Activated naive CD4-positive, alpha-beta T cell treated with anti-CD3 and anti-CD28 coated beads, Interleukin-2, amount 10 ng/mL, durations not matched to agents 7 days and 5 days (primary cell): ENCODE measurements at places on chromosomes 11 and 22.

GRCh38 chr11:31608995-31609394, 99.4 kb downstream of the ELP4 start:
- DNase-seq: no peak

- no peak for DNase-seq
Measured at GRCh38 chr11:107801641-107802040, 56.9 kb downstream of the SLC35F2 start.

- DNase-seq: no peak
Measured at GRCh38 chr11:65931773-65932557, 12.7 kb downstream of the DRAP1 start.

DNA sequence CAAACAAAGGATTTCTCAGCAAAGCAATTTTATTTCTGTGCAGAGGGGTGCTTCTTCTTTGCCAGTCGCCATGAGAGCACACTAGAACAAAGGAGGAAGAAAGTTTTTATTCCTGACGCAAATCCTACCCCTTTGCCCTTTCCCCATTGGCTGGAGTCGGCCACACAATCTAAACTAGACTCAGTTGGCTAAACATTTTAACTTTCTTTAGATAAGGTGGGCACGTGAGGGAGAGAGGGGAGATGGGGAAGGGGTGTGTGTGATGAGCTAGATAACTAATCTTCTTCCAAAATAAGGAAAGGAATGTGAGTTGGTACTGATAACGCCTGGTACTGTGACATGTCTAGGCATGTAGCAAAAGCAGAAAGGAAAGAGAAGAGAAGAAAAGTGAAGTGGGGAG, 626 bp downstream of the TRIM22 start:
- DNase-seq: no peak

DNA sequence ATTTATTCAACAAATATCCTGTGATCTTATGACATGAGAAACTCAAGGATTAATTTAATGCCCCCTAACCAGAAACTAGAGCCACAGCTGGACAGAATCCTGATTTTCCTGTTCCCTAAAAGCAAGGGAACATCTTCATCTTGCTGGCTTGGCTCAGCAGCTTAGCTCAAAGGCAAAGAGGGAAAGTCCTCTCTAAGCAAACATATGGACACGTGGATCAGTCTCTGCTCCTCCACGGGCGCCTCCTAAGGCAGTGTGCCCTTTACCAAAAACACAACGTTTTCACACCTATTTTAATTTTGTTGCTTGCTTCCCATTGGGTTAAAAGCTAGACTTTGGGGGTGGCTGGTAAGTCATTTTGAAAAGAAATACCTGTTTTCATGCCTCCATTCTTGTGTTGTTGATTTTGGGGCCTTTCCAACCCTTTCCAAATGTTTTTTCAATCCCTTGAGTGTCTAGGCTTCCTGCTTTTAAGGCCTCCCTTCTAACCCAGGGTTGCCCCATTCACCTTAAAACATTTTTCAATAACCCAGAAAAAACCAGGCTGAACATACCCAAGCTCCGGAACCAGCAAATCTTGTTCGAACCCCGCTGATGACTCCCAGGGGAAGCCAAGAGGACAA, 15.5 kb downstream of the SLC1A2 start:
- DNase-seq: no peak

DNA sequence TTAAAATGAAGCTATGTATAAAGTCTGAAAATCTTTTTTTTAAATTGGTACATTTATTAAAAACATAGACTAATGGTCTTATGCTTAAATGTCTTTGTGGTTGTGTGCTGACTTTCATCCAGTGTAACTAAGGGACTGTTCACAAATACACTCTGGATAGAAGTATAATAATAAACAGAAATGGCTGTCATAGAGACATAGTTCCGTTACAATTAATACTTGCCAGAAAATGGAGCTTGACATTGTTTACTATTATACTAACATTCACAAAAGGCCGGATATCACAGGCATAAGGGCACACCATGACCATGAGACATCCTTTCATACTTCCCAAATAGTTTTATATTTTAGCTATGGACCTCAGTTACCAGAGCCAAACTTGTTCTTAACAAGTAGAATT, 161.3 kb downstream of the DDX10 start:
- DNase-seq: no peak

GRCh38 chr11:86594746-86595145, 77.7 kb downstream of the ME3 start:
- no peak for DNase-seq

DNA sequence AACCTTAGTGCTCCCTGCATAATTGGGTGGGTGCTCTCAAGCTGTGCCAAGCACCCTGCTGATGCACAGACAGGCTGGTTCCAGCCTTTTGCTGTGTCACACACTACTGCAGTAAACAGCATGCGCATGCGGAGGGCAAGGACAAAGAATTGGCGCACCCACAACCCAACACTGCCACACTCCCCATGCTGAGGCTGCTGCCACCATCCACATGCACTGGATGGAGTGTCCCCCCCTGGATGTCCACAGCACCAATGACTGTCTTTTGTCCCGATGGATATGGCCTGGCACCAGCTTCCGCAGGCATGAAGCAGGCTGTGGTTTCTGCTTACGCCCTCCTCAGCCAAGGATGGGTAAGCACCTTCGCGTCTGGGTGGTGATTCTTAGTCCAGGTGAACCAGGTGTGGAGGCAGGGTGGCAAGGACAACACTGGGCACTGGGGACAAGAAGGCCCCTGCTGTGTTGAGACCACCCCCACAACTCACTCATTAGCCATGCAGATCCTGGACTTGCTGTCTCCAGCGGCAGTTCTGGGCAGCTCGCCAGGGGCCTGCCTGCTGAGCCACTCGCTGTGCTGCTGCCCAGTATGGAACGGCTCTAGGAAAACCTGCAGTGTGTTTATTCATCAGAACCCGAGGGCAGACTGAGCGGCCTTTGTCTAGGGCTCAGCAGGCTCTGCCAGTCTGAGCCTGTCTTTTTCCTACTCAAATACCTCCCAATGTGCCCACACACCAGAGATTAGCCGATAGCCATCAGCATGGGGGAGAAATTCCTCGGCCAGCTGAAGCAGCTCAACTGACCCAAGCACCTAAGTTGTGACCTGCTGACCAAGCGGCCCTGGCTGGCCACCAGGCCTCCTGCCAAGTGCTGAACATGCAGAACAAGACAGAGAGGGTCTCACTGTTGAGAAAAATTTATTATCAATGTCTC, 8.2 kb upstream of the NAP1L4 start:
- DNase-seq: peak; percentile 14
